ENCODE measurements at places on chromosomes 5 and 9. TPM values are rescaled to one million over a fixed set of nuclear protein-coding genes. Genes with fewer than 3 reads are reported as not detected.

Gene NDST1
- 34.7 TPM for total RNA-seq

- DNase-seq = peak; percentile 45
These were observed 60.6 kb upstream of the ZFR start for GRCh38 chr5:32504989-32505596.

Gene MAMDC2
- 2.2 TPM for total RNA-seq

GRCh38 chr5:31815376-31815775 lies 176.4 kb downstream of the PDZD2 start:
- no peak for DNase-seq

DNA sequence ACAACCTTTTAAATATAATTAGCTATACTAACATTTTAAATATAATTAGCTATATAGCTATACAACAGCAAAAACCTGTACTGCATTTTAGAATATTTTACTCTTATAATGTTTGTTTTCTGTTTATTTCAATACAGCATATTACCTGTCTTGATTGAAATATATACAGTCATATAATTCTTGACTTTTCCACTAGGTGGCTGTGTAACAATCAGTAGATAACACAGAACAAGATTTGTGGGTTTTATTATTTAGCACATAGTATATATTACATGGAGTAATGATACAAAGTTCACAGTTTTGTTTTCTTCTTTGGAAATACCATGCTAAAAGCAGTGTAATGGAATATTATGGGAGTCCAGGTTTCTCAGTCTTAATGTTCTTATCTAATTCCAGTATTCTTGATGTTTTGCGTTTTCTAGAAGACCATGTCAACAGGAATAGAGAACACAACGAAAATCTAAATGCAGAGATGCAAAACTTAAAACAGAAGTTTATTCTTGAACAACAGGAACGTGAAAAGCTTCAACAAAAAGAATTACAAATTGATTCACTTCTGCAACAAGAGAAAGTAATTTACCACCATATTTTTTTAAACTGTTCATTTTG lies 13.3 kb downstream of the HMMR start:
- no peak for DNase-seq

GRCh38 chr9:104819033-104819432 lies 55.1 kb downstream of the NIPSNAP3B start:
- no peak for DNase-seq

GRCh38 chr5:172793577-172794488 lies 22.8 kb upstream of the DUSP1 start:
- DNase-seq = peak; percentile 75

GRCh38 chr5:39543335-39543734 lies 118.6 kb upstream of the DAB2 start:
- DNase-seq = no peak

DNA sequence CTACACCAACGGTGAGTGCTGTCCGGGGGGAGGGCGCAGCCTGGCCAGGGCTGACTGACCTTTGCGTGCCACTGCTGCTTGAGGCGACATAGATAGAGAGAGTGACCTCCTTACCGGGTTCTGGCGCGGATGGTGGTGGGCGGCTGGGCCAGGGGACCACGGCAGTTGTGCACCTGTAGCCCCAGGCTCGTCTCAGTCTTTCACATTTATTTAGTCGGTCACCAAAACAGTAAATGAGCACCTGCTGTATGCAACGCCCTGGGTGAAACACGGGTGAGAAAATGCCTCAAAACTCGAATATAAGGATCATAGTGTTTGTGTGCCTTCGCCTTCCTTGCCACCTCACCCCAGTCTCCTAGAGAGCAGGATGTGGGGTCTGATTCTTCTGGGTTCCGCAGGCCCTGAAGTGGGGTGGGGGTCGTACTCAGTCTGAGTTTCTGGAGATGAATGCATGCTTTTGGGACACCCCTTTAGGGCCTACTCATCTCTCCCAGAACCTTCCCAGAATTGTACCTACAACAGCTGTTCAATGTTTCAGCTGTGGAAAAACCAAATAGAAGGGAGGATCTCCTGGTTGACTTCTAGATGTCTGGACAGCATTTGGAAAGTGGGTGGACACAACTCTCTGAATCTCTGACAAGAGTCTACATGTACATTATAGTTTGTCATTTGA lies 714 bp downstream of the SEC24A start:
- DNase-seq = peak; percentile 7

DNA sequence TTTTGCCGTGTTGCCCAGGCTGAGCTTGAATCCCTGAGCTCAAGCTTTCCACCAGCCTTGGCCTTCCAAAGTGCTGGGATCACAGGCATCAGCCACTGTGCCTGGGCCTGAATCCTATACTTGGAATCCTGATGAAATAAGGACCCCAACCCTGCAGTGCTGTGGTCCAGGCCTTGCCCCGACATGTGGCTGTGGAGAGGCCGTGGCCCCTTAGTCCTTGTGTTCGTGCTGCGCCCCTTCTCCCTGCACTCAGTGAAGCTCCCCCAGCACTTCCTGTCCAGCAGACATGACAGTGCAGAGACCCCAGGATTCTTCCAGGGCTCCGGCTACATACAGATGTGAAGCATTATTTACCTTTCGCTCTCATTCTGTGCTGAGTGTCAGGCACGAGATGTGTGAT lies 52.9 kb downstream of the EHMT1 start:
- no peak for DNase-seq

DNA sequence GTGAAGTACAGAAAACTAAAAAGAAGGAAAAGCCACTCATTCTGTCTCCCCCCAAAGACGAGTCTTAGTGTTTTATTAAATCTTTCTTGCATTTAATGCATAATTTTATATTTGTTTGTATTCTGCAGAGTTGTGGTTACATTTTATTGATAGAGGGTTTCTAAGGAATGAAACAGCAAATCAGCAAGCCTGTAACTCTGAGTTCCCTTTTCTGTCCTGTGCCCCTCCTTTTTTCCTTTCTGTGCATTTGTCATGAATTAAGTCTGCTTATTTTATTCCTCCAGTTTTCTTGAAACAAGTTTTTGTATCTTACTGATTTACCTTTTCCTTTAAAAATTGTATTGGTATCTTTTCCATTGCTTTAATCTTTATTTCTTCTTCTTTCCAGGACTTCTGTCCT lies 132.8 kb downstream of the MUSK start:
- no peak for DNase-seq

DNA sequence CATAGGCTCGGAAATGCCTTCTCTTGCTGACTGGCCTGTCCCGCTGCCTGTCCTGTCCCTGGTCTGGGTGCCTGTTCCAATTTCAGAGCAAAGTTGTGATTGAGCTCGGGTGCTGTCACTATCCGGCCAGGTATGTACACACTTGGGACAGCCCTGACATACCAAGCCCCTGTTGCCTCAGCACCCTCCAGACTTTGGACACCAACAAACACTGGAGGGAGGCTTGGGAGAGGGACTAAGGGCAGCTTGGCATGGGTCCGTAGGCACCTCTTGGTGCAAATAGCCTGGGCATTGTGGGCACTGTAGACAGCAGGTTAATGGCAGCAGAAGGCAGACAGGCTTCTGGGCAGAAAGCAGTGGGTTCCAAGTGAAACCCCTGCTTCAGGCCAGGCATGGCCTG lies 86.3 kb upstream of the SEMA6A start:
- DNase-seq = no peak

Measured in Daoy (cell line).